Activated T-helper 2 cell treated with anti-CD3 and anti-CD28 coated beads, Interferon-gamma antibody, Interleukin-2, Interleukin-4, amounts not matched to agents 10 μg/mL and 5 μg/mL and 100 μg/mL, durations not matched to agents 14 hours and 24 hours and 36 hours (primary cell): ENCODE measurements at places on chromosomes 13 and 19.

DNA sequence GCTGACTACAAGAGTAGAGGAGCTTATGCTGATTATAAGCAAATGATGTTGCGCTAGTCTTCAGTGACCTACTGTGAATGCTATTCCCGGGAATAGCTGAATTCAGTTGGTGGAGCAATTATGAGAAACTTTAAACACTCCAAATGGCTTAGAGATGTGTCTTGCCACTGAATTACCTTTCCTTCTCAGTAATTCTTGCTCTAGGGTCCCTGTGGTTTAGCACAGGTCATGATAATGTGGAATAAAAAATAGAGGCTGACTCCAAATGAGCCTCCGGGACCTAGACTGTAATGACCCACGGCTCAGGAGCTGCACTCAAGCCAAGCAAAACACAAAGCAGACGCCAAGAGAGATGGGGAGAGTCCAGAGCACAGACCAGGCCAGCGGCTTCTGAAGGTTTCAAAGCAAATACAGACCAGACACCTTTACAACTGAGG, 124.7 kb downstream of the RGCC start:
- no peak for DNase-seq

- DNase-seq, result no peak
These were observed 7.4 kb downstream of the CC2D1A start for GRCh38 chr19:13913352-13913751.

DNA sequence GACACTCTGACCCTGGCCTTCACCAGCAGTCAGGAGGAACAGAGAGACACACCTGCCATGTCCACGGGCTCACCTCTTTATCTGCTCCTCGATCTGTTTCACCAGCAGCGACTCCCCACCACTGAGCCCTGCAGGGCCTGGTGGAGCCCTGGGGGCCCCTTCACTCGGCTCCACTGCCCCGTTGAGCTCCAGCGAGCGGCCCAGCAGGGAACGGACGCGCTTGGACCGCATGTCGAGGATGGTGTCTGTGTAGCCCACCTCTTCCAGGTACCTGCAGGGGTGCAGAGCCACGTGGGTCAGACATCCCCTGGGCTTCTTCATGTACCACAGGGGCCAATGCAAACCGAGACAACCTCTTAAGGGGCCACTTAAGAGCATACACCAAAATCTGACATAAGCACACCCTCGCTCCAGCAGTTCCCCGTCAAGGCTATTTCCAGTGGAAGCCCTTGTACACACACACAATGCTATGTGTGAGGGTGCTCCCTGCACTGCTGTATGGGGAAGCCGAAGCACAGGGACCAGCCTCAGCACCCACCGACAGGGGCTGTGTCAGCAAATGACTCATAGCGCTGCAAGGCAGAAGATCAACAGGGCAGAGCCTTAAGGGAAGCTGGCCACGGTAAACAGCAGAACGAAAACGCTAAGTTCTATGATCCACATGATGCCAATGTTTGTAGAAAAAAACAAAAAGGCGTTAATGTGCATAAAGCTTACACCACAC, 12.7 kb upstream of the FKRP start:
- DNase-seq, result no peak

DNA sequence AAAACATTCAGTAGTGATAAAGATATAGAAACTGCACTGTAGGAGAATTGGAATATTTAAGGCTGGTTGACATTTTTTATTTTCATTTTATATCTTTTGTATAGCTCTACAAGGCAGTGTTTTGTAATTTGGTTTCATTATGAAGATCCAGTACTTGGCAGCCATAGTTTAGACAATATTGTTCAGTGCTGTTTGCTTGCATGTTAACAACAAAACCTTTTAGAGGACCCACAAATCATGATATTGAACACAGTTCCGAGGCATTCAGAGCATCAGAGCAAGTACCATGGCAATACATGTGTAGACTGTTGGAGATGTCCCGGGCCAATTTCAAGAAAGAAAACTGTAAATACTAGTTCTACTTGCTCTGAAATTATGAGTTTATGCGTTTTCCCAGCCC, 25.6 kb upstream of the GARRE1 start:
- no peak for DNase-seq

- no peak for DNase-seq
These were observed 74.7 kb downstream of the C13orf42 start for GRCh38 chr13:51036418-51036817.

DNA sequence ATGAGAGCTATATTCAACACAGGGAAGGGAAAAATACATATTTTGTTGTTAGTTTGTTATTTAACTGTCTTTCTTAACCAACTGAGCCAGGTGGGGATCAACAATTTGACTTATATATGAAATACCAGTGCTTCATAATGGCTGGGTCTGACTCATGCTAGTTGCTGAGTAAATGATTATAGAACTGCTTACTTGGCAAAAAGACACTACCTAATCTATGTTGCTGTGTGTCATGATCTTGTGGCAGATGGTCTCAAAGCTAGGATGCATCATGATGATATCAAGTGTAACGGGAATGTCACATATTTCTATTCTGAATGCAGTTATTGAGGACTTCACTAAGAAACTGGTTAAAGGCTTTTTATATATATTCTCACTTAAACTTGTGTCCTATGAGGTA, 727.4 kb upstream of the SLITRK1 start:
- no peak for DNase-seq

DNA sequence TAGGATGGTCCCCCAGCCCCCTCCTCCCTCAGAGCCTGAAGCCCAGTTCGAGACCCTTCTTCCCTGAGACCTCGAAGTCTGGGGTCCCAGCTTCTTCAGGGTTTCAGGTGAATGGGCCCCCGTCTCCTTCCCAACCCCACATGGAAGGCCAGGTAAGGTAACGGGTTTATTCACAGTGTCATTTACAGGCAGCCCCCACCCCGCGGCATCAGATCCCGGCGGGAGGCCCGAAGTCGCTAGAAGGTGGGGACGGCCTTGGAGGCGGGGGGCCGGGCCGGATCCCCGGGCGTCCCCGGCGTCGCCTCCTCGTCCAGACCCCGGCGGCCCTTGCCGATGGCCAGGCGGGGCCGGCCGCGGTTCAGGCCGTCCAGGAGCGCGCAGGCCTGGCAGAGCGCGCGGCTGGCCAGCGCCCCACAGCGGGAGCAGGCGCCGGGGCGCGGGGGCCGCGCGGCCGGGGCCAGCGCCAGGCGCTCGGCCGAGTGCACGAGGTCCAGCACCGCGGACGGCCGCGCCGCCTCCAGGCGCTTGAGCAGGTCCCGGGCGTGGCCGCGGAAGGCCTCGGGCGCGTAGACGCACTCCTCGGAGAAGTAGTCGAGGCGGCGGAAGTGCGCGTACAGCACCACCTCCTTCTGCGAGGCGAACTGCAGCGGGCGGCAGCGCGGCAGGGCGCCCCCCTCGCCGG, 9.7 kb downstream of the CTU1 start:
- no peak for DNase-seq

DNA sequence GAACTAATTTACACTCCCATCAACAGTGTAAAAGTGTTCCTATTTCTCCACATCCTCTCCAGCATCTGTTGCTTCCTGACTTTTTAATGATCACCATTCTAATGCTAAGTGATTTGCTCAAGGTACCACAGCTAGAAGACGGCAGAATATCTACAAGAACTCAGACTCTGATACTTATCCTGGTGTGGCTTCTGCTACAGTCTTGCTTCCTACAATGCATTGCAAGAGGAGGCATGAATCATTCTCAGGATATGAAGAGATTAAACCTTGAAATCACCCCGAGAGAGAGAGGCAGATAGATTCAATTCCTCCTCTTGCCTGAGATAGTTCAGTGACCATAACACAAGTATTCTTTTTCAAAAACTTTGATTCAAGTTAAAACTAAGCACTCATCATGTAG, 306.4 kb downstream of the TBC1D4 start:
- DNase-seq, result no peak

GRCh38 chr13:75395066-75395465, 86.9 kb downstream of the TBC1D4 start:
- DNase-seq, result no peak

GRCh38 chr13:100818711-100819110, 144.1 kb upstream of the TMTC4 start:
- no peak for DNase-seq

- no peak for DNase-seq
These were observed 30.7 kb downstream of the NFIX start for GRCh38 chr19:13025819-13026456.

DNA sequence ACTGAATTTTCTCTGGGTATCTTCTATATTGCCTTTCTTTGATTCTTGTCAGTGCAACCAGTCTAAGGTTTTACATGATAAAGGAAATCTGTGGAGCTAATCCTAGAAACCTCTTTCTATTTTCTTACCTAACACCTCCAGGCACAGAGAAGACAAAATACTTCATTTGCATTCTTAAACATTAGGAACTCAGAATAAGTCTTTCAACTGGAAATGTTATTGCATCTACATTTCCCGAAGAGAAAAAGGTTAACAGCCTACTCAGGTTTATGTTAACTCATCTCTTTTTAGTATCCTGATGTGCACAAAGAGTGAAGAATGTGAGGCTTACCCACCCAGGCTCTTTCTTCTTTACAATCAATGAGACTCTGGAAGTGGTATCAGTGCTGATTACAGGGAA, 106.7 kb downstream of the PCCA start:
- DNase-seq, result no peak

- DNase-seq, result no peak
These were observed 41.5 kb downstream of the COMP start for GRCh38 chr19:18749362-18750231.

- no peak for DNase-seq
These were observed 4.1 kb upstream of the ZNF841 start for GRCh38 chr19:52099497-52100138.

- DNase-seq, result no peak
These were observed 289.6 kb downstream of the TEX29 start for GRCh38 chr13:111610081-111610480.

DNA sequence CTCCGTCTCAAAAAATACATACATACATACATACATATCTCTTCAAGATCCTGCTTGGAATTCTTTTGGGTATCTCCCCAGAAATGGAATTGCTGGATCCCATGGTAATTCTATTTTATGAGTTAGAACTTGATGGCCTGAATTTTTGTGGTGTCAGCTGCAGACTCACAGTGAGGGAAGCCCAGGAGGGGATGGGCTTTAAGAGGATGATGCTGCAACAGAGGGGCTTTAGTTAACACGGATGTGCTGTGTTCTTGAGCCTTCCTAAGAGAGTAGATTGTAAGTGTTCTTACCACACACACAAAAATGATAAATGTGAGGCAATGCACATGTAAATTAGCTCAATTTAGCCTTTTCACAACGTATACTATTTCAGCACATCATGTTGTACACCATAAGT, 31.8 kb downstream of the CACNG6 start:
- DNase-seq, result no peak

GRCh38 chr19:6472713-6473112, 8.6 kb downstream of the CRB3 start:
- no peak for DNase-seq

- no peak for DNase-seq
These were observed 2.4 kb downstream of the ALOX5AP start for GRCh38 chr13:30737511-30738337.

DNA sequence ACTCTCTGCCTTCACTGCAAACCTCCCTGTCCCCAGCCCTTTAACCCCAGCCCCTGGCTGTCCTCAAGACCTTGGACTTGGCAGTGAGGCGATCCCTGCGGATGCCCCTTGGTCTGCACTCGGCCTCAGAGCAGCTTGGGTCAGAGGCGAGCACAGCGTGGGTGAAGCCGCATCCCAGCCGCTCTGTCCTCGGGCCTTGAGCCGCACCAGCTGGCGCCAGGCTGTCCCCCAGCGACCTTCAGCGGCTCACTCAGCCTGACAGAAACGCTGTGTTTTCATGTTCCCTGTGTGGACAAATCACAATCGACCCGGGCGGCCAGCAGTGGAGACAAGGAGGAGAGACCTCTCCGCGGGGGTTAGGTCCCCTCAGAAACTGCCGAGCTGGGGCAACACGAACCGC, 52.0 kb downstream of the GNG7 start:
- DNase-seq, result no peak

- no peak for DNase-seq
These were observed 328.1 kb downstream of the MYO16 start for GRCh38 chr13:108957369-108958012.

- no peak for DNase-seq
These were observed 43.5 kb upstream of the SERTM1 start for GRCh38 chr13:36630181-36630803.

- no peak for DNase-seq
These were observed 124.7 kb downstream of the GPC5 start for GRCh38 chr13:91523116-91523515.

- no peak for DNase-seq
These were observed 236.0 kb downstream of the PCDH9 start for GRCh38 chr13:66994097-66994496.

GRCh38 chr19:56321989-56322440, 7.4 kb upstream of the ZSCAN5A start:
- DNase-seq, result no peak

DNA sequence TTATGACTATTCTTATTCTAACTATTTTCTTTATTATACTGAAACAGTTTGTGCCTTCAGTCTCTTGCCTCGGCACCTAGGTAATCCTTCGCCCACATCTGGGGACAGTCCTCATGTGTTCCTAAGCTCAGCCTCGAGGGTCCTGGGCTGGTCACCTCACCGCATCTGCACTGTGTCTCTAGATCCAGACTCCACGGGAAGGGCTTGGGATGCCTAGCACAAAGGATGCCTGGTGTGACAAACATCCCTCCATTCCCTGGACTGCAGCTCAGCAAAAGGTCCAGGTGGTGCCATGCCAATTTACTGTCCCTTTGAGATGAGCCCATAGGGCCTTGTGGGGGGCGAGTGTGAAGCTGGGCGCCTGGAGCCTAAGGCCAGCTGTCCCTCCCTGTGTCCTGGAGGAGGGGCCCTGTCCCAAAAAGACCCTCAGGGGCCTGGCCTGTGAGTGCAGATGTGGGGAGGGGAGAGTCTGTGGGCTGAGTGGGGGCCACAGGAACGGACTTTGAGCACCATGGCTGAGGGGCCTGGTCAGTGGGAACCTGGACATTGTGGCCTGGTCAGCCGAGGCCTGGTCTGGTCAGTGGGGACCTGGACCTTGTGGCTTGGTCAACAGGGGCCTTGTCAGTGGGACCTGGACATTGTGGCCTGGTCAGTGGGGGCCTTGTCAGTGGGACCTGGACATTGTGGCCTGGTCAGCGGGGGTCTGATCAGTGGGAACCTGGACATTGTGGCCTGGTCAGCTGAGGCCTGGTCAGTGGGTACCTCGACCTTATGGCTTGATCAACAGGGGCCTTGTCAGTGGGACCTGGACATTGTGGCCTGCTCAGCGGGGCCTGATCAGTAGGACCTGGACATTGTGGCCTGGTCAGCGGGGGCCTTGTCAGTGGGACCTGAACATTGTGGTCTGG, 45.1 kb upstream of the TPM4 start:
- no peak for DNase-seq
